T-helper 1 cell (primary cell): ENCODE measurements at places on chromosomes 6 and 20.

DNA sequence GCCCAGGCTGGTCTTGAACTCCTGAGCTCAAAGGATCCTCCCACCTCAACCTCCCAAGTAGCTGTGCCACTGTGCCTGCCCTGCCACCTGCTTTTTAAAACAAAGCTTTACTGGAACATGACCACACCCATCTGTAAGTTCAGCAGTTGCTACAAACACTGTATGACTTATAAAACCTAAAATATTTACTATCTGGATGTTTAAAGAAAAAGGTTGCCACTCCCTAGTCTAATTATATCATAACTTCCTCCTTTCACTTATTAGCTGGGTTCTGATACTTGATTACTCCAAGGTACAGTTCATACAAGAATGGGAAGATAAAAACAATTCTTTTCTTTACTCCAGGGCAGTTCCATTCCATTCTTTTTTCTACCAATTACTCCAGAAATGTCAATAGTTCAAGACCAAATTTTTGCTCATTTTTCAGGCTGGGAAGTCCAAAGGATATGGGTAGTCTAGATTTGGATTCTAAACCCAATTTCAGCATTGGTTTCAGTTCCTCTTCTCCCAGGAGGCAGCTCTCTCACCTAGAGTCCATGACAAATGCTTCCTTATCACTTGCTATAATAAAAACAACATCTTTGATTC is 63.1 kb downstream of the SEC63 start:
- no peak for DNase-seq

GRCh38 chr6:11278207-11278559 is 45.7 kb upstream of the NEDD9 start:
- no peak for DNase-seq

GRCh38 chr6:164216368-164216767 is 801.9 kb downstream of the QKI start:
- no peak for DNase-seq

DNA sequence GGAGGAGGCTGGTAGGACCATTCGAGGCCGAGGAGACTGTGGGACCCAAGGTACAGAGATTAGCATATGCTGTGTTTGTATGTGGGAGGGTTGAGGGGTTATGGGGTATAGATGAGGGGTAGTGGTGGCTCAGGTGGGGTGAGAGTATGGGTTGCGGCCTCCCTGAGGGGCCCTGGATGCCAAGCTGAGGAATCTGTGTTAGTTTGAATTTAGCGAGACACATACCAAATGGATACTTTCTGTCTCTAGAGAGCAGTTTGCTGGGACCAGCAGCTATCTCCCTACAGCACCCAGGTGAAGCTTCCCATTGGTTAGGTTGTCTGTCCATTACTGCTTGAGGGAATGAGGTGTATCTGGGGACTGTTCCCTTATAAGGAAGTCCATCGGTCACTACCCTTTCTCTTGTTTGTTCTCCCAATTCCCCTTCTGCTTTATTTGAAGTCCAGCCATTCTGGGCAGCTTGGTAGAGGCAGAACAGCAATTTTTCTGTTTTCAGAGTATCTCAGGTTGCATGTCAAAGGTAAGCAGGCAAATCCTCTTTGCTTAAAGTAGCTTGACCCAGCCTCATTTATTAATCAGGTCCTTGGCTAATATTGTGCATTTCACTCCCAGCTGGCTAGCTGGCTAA is 15.2 kb downstream of the CHMP4B start:
- DNase-seq: no peak
